Liver (tissue), 10 donors: ENCODE measurements at places on chromosomes 3 and 15.

DNA sequence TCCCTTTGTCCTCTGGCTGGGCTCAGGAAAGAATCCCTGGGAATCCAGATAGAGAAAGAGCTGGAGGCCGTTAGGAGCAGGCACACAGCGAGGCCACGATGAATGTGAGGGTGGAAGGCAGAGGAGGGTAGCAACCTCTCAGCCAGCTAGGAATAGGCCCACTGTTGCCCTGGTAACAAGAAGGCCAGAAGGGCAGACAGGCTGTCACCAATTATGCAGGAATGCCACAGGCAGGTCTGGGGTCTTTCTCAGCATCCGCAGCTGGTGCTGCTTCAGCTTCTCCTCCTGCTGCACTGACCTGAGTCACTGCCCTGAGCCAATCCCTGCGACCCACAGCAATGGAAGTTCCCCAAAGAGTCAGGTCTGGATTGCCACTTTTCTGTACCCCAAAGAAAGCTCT, 62.8 kb upstream of the C3orf80 start:
- H3K27ac ChIP-seq, result no peak overlapping the region
- DNase-seq, result no peak
- no peak overlapping the region for H3K4me3 ChIP-seq
- H3K36me3 ChIP-seq, result no peaks in the 10 kb centered on the region
- no peaks in the 10 kb centered on the region for H3K27me3 ChIP-seq

DNA sequence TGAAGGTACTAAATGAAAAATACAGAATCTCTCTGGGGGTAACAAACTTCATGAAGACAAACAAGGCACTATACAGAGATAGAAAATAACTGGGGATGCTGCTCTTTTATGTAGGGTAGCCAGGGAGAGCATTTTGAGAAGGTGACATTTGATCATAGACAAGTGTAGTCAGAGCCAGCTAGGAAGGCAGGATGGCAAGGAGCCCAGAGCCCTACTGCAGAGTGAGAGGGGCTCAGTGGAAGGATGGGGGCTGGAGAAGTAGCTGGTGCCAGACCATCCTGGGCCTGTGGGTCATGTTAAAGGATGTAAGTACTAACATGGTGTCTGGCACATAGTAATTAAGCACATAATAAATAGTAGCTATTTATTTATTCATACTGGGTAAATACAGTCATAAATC, 133.6 kb downstream of the MEIS2 start:
- H3K27me3 ChIP-seq, result no peaks in the 10 kb centered on the region
- H3K4me3 ChIP-seq, result no peak overlapping the region
- no peak for DNase-seq
- H3K36me3 ChIP-seq, result no peaks in the 10 kb centered on the region

GRCh38 chr3:10628891-10629670, 123.7 kb upstream of the ATP2B2 start:
- H3K4me3 ChIP-seq, result no peak overlapping the region
- H3K27ac ChIP-seq, result no peak overlapping the region
- peaks cover 3% of the 10 kb centered on the region for H3K4me1 ChIP-seq

- no peaks in the 10 kb centered on the region for H3K36me3 ChIP-seq
- peaks cover 4% of the 10 kb centered on the region for H3K4me1 ChIP-seq
- no peak overlapping the region for H3K27ac ChIP-seq
- no peak overlapping the region for H3K4me3 ChIP-seq
These were observed 153.0 kb upstream of the WNT5A start for GRCh38 chr3:55639896-55640765.

DNA sequence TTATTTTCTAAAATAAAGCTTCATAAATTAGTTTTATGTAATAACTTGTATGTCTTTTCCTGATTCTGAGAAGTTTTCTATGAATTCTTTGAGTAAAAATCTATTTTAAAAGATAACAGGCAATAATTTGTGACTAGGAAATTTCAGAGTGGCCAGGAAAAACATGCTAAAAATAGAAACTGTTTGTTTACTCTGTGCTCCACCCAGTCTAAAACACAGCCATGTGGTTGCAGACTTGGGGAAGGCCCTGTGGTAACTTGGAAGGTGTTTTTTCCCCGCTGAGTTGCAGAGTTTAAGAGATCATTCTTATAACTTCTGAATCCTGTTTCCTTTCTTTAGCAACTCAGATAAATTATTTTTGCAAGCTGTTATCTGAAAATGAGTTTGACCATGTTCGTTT, 21.9 kb downstream of the PLCL2 start:
- DNase-seq, result no peak
- H3K27ac ChIP-seq, result no peak overlapping the region
- peaks cover 7% of the 10 kb centered on the region for H3K4me1 ChIP-seq
- no peak overlapping the region for H3K4me3 ChIP-seq

GRCh38 chr3:103554451-103554850, 1119.6 kb downstream of the ZPLD1 start:
- H3K4me3 ChIP-seq, result no peak overlapping the region
- no peak for DNase-seq
- no peak overlapping the region for H3K27ac ChIP-seq
- no peaks in the 10 kb centered on the region for H3K4me1 ChIP-seq
- H3K27me3 ChIP-seq, result no peaks in the 10 kb centered on the region

- H3K36me3 ChIP-seq, result no peaks in the 10 kb centered on the region
- no peaks in the 10 kb centered on the region for H3K4me1 ChIP-seq
- no peaks in the 10 kb centered on the region for H3K27me3 ChIP-seq
- no peak for DNase-seq
These were observed 117.4 kb upstream of the ZBED2 start for GRCh38 chr3:111712294-111713167.

DNA sequence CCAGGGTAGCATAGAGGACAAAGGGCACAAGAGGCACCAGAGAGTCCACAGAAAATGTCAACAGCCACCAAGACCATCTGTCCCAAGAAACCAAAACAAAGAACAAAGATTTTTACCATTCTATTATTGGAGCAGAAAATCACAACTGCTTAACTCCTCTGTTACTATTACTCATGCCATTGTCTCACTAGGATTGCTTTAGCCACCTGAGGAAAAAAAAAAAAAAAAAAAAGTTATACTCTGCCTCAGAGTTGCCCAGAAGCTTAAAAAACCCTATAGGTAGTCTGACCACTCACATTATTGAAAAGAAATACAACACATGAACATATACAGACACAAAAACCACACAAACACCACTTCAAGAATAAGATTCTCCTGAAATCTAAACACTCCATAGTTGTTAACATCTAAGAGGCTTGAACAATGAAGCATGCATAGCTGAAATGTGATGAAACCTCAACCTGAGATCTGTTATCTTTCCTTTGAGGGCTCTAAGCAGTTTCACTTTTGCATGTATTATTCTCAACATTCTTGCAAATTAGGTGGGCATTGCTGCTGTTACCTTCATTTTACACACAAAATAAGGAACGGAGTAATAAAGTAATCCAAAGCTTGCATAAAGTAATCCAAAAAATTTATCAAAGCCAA, 85.4 kb downstream of the IGSF11 start:
- DNase-seq, result no peak
- peaks cover 4% of the 10 kb centered on the region for H3K27me3 ChIP-seq
- H3K27ac ChIP-seq, result no peak overlapping the region
- no peak overlapping the region for H3K4me3 ChIP-seq
- no peaks in the 10 kb centered on the region for H3K36me3 ChIP-seq
- H3K4me1 ChIP-seq, result no peaks in the 10 kb centered on the region

DNA sequence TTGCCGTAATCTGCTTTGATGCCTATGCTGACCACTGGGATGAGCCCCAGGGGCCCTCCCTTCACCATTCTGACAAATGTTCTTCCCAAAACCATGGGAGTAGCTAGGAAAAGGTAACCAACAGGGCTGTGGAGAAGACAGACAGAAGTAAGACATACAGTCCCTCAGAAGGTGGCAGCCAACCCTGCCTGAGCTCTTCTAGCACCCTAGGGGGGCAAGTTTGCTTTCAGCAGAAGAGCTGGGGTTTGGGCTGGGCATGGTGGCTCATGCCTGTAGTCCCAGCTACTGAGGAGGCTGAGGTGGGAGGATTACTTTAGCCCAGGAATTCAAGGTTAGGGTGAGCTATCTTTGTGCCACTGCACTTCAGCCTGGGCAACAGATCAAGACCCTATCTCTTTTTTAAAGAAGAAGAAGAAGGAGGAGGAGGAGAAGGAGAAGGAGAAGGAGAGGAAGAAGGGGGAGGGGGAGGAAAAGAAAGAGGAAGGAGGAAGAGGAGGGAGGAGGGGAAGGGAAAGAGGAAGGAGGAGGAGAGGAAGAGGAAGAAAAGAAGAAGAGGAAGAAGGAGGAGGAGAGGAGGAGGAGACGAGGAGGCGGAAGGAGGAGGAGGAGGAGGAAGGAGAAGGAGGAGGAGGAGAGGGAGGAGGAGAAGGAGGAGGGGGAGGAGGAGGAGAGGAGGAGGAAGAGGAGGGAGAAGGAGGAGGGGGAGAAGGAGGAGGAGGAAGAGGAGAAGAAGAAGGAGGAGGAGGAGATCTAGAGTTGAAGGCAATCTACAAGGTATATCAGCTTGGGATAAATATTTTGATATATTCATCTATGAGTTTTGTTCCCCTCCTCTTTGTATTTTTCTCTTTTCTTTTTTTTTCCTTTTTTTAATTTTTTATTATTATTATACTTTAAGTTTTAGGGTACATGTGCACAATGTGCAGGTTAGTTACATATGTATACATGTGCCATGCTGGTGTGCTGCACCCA, 44.9 kb upstream of the ABHD2 start:
- H3K4me1 ChIP-seq, result no peaks in the 10 kb centered on the region
- H3K36me3 ChIP-seq, result no peaks in the 10 kb centered on the region
- no peak for DNase-seq

DNA sequence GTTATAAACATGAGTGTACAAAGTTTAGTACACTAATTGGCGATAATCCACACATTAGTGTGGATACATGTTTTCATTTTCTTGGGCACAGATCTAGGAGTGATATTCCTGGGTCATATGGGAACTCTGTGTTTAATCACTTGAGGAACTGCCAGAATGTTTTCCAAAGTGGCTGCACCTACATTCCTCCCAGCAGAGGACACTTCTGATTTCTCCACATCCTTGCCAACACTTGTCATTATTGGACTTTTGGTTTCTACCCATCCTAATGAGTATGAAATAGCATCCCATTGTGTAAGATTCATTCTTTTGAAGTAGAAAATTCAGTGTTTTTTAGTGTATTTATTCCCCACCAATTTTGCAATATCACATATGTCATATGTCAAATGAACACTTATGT, 53.6 kb downstream of the CFAP92 start:
- no peaks in the 10 kb centered on the region for H3K36me3 ChIP-seq
- no peak overlapping the region for H3K27ac ChIP-seq
- no peak for DNase-seq
- no peak overlapping the region for H3K4me3 ChIP-seq
- no peaks in the 10 kb centered on the region for H3K4me1 ChIP-seq

GRCh38 chr15:56537881-56538280, 72.9 kb upstream of the MNS1 start:
- H3K4me3 ChIP-seq, result no peak overlapping the region
- no peak for DNase-seq

GRCh38 chr15:57003418-57003817, 85.0 kb downstream of the TCF12 start:
- H3K27me3 ChIP-seq, result no peaks in the 10 kb centered on the region
- H3K4me1 ChIP-seq, result no peaks in the 10 kb centered on the region
- H3K4me3 ChIP-seq, result no peak overlapping the region
- DNase-seq, result no peak
- no peaks in the 10 kb centered on the region for H3K36me3 ChIP-seq

DNA sequence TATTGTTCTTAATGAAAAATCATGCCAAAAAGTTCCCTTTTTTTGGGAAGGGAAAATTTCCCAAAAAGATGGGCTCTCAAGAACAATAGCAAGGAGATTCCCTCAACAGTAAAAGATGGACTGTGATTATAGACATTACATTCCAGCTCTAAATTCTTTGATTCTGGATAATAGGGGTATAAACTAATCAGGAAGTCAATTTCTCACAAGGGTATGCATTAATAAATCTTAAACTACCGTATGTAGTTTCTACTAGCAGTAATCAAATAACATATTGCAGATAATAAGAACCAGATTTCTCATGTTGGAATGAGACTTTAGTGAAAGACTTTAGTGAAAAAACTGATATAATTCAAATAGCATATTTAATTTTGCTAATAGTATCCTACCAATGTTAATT, 144.8 kb upstream of the PTPRG start:
- H3K36me3 ChIP-seq, result no peaks in the 10 kb centered on the region
- no peak for DNase-seq
- H3K27me3 ChIP-seq, result no peaks in the 10 kb centered on the region
- peaks cover 2% of the 10 kb centered on the region for H3K4me1 ChIP-seq
- no peak overlapping the region for H3K4me3 ChIP-seq
- H3K27ac ChIP-seq, result no peak overlapping the region

GRCh38 chr3:127182848-127183714, 9.8 kb upstream of the PRR23E start:
- no peak overlapping the region for H3K4me3 ChIP-seq
- no peaks in the 10 kb centered on the region for H3K36me3 ChIP-seq
- H3K4me1 ChIP-seq, result no peaks in the 10 kb centered on the region
- no peaks in the 10 kb centered on the region for H3K27me3 ChIP-seq
- no peak overlapping the region for H3K27ac ChIP-seq

- H3K27ac ChIP-seq, result no peak overlapping the region
- H3K4me1 ChIP-seq, result peaks cover 3% of the 10 kb centered on the region
- no peaks in the 10 kb centered on the region for H3K27me3 ChIP-seq
- no peaks in the 10 kb centered on the region for H3K36me3 ChIP-seq
- no peak for DNase-seq
These were observed 15.1 kb upstream of the ARID3B start for GRCh38 chr15:74525945-74526344.

GRCh38 chr3:195821403-195822130, 9.8 kb upstream of the MUC4 start:
- H3K27ac ChIP-seq, result no peak overlapping the region
- no peaks in the 10 kb centered on the region for H3K36me3 ChIP-seq
- H3K4me3 ChIP-seq, result no peak overlapping the region
- no peak for DNase-seq
